ENCODE measurements at places on chromosomes 6 and 20. TPM values are rescaled to one million over a fixed set of nuclear protein-coding genes. Genes with fewer than 3 reads are reported as not detected.

DNA sequence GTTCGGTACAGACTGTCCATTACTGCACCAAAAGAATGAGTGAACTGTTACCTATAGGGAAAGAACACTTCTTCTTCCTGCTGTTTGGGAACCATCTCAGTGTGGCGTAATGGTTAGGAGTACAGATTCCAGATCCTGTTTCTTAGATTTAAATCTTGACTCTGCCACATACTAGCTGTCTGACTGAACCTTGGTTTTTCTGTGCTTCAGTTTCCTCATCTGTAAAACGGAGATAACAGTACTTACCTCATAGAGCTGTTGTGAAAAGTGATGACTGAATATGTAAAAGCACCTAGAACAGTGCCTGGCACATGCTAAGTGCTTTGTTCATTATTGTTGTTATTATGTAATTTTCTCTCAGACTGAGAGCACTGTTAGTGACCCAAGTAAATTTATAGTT is 39.8 kb downstream of the STX11 start:
- DNase-seq: no peak

GRCh38 chr6:62324834-62325233 is 38.8 kb upstream of the KHDRBS2 start:
- DNase-seq: no peak

DNA sequence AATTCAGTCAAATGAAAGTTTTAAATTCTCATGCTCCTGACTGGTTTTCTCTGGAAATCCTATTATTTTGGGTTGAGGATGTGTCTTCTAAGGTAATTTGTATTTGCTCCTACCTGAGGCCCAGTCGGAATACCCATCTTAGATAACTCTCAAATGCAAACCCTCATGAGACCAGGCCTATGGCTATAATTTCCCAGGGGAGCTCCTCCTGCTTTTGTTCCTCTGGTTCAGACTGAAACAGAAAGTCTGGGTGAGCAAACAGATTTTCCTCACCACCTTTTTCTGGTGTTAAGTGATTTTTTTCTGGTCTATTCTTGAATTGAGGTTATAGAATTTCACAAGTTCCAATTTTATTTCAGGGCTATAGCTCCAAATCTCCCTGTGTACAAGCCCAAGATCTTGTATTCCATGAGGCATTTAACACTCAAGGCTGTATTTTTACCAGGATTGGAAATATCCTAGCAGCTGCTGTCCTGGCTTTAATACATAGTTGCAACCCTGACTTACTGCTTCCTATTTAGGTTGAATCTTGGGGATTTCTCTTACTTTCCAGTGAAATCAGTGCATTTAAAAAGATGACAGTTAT is 169.1 kb upstream of the PTCHD4 start:
- no peak for DNase-seq

GRCh38 chr6:117503211-117503610 is 20.7 kb downstream of the DCBLD1 start:
- no peak for DNase-seq

The HLA-DRA gene
- total RNA-seq: 0.12 TPM

The RIPOR3 gene
- total RNA-seq: not detected

The POU5F1 gene
- total RNA-seq: not detected

The RSPH4A gene
- total RNA-seq: not detected
